ENCODE measurements at places on chromosomes 6 and 20. TPM values are rescaled to one million over a fixed set of nuclear protein-coding genes. Genes with fewer than 3 reads are reported as not detected.

The HLA-DOB gene
- 8.1 TPM for total RNA-seq

The SLC4A11 gene
- 1.9 TPM for total RNA-seq

The TAB2 gene
- total RNA-seq = 118 TPM

DNA sequence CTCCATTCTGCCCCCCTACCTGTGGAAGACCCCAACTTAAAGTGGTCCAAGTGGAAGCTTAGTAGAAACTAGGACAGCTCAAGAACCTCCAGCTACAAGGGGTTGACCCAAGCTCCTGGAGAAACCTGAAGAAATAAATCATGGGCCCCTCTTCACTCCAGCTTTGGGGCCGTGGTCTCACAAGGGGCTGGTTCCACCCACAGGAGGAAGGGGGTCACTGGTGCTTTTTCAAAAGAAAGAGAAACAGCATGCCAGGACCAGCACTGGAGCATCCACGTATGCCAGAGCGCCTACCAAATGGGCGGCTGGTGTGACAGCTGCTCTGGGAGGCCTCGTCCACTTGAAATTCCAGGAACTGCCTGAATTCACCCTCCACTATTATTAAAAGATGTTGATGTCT, 14.4 kb upstream of the ANKRD60 start:
- peaks cover 3% of the 10 kb centered on the region for H3K36me3 ChIP-seq
- H3K27ac ChIP-seq = no peak overlapping the region
- no peak overlapping the region for H3K4me3 ChIP-seq

DNA sequence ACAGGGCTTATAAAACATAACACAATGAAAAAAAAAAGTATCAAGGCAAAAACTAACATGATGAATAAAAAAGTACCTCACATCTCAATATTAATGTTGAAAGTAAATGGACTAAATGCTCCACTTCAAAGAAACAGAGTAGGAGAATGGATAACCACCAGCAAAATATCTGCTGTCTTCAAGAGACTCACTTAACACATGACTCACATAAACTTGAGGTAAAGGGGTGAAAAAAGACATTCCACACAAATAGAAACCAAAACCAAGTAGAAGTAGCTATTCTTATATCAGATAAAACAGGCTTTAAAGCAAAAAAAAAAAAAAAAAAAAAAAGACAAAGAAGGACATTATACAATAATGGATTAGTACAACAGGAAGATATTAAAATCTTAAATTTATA, 86.9 kb downstream of the TBC1D32 start:
- DNase-seq = no peak
- H3K36me3 ChIP-seq = peaks cover 28% of the 10 kb centered on the region
- H3K4me1 ChIP-seq = peaks cover 15% of the 10 kb centered on the region
- H3K4me3 ChIP-seq = peak overlapping the region; percentile 2
- H3K27ac ChIP-seq = peak overlapping the region; percentile 75

DNA sequence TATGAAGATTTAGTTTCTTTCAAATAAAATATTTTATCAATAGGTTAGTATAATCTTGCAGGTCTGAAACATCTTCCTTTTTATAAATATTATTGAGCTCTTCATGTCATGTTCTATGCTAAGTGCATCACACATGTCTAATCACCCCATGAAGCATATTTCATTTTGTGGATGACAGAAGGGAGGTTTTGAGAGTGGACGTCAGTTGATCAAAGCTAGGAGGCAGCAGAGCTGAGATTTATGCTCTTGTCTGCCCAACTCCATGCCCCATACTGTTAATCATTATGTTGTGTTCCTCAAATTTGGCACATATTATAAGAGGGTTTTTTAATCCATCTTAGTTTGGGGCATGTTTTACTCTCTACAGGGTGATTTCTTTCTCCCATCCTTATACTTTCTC, 22.7 kb downstream of the DSE start:
- no peak overlapping the region for H3K4me3 ChIP-seq
- no peaks in the 10 kb centered on the region for H3K27me3 ChIP-seq
- peak overlapping the region; percentile 54 for H3K27ac ChIP-seq
- no peaks in the 10 kb centered on the region for H3K36me3 ChIP-seq
- no peak for DNase-seq

GRCh38 chr6:102736941-102737368, 1343.4 kb downstream of the GRIK2 start:
- no peaks in the 10 kb centered on the region for H3K27me3 ChIP-seq
- no peaks in the 10 kb centered on the region for H3K4me1 ChIP-seq
- DNase-seq = no peak
- no peaks in the 10 kb centered on the region for H3K36me3 ChIP-seq
- H3K27ac ChIP-seq = no peak overlapping the region
